Substantia nigra (tissue), 51 donors: ENCODE measurements at places on chromosomes 2 and 18.

DNA sequence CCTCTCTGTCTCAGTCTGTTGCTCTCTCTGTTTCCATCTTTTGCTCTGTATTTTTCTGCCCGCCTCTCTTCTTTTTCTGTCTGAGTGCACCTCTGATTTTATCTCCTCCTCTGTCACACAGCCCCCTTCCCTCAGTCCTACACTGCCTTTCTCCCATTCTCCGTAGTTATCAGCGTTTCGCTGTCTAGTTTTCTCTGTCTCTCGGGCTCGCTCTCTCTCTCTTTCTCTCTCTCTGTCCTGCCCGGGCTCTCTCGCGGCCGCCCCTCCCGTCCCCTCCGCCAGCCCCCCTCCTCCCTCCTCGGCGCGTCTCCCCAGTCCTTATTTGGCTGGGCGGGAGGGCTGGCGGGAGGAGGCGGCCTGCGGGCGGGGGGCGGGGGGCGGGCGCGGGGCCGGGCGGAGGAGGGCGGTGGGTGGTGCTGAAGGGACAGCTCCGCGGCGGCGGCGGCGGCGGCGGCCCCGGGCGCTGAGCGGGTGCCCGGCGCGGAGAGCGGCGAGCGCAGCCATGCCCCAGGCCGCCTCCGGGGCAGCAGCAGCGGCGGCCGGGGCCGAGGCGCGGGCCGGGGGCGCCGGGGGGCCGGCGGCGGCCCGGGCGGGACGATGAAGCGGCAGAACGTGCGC lies at the start of gene KCNK3:
KCNK3 (plus strand) TSS at position 444 of the 618 bp plus-strand sequence; CDS start at position 598, 154 bp downstream.
- DNase-seq: peak; percentile 37

DNA sequence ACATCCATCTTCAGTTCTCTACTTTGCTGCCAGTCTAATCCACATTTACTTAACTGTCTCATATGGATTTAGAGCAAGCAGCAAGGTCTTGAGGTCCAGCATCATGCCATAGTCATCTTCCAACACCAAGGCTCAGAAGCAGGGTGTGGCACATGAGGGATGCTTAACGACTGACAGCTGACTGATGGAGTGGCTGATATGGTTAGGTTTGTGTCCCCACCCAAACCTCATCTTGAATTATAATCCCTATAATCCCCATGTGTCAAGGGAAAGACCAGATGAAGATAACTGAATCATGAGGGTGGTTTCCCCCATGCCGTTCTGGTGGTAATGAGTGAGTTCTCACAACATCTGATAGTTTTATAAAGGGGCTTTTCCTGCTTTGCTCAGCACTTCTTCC lies 257.3 kb downstream of the NBAS start:
- no peak for DNase-seq

GRCh38 chr2:74416778-74417177 lies 4.6 kb downstream of the C2orf81 start:
- DNase-seq: no peak

DNA sequence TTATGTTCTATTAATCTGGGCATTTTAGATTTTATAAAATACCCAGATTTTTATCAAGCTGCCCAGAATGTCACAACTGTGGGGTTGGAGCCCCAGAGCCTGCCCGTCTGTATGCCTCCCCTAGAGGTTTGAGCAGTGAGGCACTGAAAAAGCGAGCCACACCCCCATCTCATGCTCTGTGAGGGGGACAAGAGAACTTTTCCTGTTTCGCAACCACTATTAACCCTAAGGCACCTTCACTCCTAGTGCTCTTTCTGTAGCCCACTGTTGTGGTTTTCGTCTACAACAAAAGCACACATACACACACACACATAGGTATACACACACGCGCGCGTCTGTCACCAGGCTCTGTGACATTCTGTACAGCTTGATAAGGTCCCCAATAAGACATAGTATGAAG lies 38.0 kb downstream of the DCDC2C start:
- DNase-seq: no peak

DNA sequence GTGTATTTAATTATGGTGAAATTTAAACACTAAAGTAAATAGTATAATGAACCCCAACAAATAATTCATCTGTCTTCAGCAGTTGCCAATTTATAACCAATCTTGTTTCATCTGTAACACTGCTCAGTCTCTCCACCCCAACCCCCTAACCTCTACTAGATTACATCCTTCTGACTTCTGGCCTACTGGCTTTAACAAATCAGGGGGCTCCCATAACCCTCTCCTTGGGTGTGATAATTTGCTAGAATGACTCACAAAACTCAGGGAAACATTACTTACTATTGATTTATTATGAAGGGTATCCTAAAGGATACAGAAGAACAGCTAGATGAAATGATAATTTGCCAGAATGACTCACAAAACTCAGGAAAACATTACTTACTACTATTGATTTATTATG lies 50.7 kb downstream of the PIK3C3 start:
- DNase-seq: no peak

DNA sequence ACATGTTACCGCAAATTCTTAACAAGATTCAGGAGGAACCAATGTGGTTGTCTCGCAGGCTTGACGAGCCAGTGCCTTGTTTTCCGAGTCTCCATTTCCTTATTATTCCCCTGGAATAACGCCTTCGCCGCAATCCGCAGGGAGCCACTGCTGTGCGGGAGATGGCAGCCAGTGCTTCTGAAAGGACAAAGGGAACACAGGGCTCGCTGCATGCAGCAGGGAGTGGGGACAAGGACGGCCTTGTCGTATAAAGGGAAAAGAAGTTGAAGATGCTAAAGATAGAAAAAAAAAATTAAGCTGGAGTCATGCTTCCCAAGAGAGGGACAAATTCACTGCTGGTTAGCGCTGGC lies 221.4 kb downstream of the NDUFA10 start:
- peak; percentile 25 for DNase-seq

DNA sequence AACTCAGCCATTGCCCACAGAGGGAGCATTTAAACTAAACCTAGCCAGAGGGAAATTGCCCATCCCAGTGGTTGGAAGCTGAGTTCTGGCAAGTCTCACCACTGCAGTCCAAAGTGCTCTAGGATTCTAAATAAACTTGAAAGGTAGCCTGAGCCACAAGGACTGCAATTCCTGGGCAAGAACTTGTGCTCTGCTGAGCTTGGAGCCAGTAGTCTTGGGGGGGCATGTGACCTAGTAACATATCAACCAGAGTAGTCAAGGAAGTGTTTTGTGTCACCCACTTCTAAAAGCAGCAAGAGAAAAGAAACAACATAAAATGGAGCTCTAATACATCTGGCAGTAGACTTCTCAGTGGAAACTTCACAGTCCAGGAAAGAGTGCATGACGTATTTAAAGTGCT lies 167.0 kb downstream of the PTH2R start:
- DNase-seq: no peak

GRCh38 chr2:108449410-108450130 lies 564 bp downstream of the GCC2 start:
- DNase-seq: peak; percentile 1

GRCh38 chr2:237486819-237487448 lies at the start of gene MLPH:
Gene MLPH, plus strand, starts transcription at chr2:237487251. Its CDS starts 6,176 bp downstream, at chr2:237493427.
- no peak for DNase-seq

GRCh38 chr2:212337036-212337435 lies 201.6 kb downstream of the ERBB4 start:
- no peak for DNase-seq

DNA sequence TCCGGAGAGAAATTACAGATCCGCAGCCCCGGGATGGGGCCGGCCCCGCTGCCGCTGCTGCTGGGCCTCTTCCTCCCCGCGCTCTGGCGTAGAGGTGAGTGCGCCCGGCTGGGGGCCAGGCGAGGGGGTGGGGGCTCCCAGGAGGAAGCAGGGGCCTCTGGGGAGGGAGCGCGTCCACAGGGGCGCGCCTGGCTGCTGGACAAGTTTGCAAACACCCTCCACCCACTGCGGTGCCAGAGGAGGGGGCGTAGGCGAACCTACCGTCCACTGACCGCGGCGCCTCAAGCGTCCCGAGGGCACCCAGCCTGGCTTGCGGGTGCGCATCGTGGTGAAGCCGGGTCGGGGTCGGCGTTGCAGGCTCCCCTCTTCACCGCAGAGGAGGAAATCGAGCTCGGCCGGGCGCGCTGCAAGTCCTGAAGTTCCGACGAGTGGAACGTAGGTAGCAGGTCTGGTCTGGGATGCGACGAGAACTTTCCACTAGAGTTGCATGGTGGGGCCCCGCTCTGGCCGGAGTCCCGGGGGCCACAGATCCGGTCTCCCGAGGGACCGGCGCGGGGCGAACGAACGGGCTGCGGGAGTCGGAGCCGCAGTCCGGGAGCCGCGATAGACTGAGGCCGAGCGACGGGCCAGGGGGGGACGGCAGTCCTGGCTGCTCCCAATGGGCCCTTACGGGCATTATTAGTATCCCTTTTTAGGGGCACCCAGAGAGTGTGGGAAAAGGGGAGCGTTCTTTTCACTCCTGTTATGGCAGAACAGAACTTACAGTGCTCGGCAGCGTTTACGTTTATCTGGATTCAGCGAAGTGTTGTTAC lies 502 bp downstream of the MERTK start:
- no peak for DNase-seq

GRCh38 chr2:157254041-157254440 lies 3.5 kb upstream of the GALNT5 start:
- no peak for DNase-seq

GRCh38 chr18:49853436-49853835 lies 40.1 kb upstream of the ACAA2 start:
- no peak for DNase-seq

GRCh38 chr2:121519153-121519552 lies 11.5 kb upstream of the RNU4ATAC start:
- no peak for DNase-seq

- DNase-seq: no peak
Observed at GRCh38 chr18:56390626-56391025, 247.8 kb downstream of the TXNL1 start.

- DNase-seq: no peak
Observed at GRCh38 chr2:69385443-69386151, 1.4 kb downstream of the GFPT1 start.
